SHP77 treated with DMSO at 0.1 percent for 48 hours (cell line): ENCODE measurements at places on chromosomes 5 and 9.

DNA sequence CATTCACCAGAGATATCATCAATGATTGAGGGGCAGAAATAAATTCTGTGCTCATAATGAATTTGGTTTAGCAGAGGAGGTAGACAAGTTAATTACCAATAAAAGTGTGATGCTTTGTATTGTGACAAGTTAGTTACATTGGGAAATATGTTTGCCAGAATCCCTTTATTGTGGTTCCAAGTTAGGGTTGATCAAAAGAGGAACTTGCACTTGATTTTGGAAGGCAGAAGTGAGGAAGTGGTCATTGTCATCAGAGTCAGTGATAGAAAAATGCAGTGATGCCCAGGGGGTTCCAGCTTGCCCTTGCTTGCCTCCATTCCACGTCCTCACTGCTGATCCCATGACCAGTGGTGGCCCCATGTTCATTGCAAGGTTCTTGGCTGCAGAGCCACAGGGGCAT lies 69.7 kb downstream of the SVEP1 start:
- DNase-seq = no peak

GRCh38 chr9:125239631-125240597 lies 1.2 kb downstream of the HSPA5 start:
- no peak for DNase-seq

GRCh38 chr9:105244734-105245028 lies 230 bp downstream of the SLC44A1 start:
- DNase-seq = no peak

- DNase-seq = no peak
These were observed 107.6 kb upstream of the SPRY4 start for GRCh38 chr5:142432369-142432863.

GRCh38 chr5:1033178-1033577 lies 24.6 kb downstream of the NKD2 start:
- DNase-seq = no peak

- DNase-seq = no peak
These were observed 268.4 kb downstream of the FAM170A start for GRCh38 chr5:119897537-119898370.

- DNase-seq = peak; percentile 20
These were observed 5.9 kb upstream of the FRMD3 start for GRCh38 chr9:83544002-83544698.

DNA sequence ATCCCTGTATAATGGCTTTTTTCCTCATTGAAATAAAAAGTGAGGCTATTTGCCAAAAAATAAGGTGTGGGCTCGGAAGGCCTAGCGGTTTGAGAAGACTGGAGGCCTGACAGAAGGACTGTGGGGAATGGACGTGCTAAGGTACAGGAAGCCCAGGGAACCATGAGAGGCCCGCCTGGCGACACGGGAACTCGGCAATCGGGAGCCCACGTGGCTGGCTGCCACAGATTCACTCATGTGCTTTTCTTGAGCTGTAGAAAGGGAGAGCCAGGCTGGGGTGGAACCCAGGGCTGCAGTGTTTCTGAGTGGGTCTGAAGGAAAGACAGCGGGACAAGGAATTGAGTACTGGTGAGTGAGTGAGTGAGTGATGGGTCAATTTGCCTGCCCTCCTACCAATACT lies 11.9 kb upstream of the DDX41 start:
- no peak for DNase-seq
